Fibroblast of skin of back (primary cell): ENCODE measurements at places on chromosomes 13 and 19.
A peak's percentile ranks its signal among the peaks of the same experiment; 100 is the strongest.

- no peak for DNase-seq
Observed at GRCh38 chr19:5302396-5302795, 38.2 kb downstream of the PTPRS start.

- DNase-seq: peak; percentile 34
Observed at GRCh38 chr13:80458543-80458942, 117.6 kb upstream of the SPRY2 start.

DNA sequence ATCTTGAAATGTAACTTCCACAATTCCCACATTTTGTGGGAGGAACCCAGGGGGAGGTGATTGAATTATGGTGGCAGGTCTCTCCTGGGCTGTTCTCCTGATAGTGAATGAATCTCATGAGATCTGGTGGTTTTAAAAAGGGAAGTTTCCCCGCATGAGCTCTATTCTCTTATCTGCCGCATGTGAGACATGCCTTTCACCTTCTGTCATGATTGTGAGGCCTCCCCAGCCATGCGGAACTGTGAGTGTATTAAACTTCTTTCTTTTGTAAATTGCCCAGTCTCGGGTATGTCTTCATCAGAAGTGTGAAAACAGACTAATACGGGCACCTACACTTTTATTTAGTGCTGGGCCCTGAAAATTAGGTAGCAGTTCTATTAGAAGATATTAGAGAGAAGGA lies 45.8 kb downstream of the TNFSF13B start:
- DNase-seq: no peak

- no peak for DNase-seq
Observed at GRCh38 chr13:105929505-105929904, 606.0 kb downstream of the EFNB2 start.

- no peak for DNase-seq
Observed at GRCh38 chr19:16005925-16006324, 57.1 kb downstream of the OR10H4 start.

GRCh38 chr19:51799034-51799773 lies 4.2 kb downstream of the FPR3 start:
- DNase-seq: peak; percentile 95

GRCh38 chr13:47092202-47092601 lies 195.3 kb upstream of the HTR2A start:
- no peak for DNase-seq

- peak; percentile 16 for DNase-seq
Observed at GRCh38 chr19:58229255-58229639, 533 bp downstream of the ZNF544 start.

- no peak for DNase-seq
Observed at GRCh38 chr19:6055013-6055795, 55.1 kb downstream of the RFX2 start.

GRCh38 chr19:53333066-53333462 lies 485 bp upstream of the ZNF845 start:
- no peak for DNase-seq

GRCh38 chr13:31699650-31700049 lies 39.7 kb upstream of the RXFP2 start:
- no peak for DNase-seq

DNA sequence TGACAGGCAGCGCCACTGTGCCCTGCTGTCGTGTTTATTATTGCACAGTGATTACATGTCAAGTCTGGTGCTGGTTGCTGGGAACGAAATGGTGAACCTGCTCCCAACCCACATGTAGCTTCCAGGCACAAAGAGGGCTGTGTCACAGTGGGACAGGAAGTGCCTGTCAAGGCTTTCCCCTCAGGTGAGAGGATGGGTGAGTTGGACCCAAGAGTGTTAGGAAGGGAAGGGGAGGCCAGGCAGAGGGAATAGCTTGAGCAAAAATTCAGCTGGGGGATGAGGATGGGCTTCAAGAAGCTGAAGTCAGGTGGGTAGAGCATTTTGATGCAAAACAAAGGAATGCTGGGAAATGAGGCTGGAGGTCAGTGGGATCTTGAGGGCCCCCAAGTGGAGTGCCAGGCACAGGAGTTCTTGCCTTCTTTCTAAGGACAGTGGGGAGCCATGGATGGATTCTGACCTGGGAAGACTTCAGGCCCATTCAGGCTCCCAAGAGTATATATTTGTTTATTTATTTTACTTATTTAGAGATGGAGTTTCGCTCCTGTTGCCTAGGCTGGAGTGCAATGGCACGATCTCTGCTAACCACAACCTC lies 8.5 kb upstream of the QTRT1 start:
- no peak for DNase-seq

DNA sequence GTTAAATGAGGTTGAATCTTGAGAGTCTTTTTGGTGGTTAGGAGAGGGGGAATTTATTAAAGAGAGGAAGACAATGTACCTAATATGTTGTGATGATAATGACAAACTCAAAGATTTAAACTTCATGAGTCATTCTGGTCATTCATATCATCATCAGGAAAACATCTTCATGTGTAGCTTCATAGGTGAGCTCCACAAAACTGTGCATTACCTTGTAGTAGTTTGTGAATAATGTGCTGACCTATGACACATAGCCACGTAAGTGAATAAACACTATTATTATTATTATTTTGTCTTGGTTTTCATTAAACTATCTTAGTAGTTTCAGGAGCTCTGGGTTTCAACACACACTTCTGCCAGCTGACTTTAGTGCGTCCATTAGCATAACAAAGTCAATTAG lies 997 bp upstream of the GPC6 start:
- DNase-seq: no peak

DNA sequence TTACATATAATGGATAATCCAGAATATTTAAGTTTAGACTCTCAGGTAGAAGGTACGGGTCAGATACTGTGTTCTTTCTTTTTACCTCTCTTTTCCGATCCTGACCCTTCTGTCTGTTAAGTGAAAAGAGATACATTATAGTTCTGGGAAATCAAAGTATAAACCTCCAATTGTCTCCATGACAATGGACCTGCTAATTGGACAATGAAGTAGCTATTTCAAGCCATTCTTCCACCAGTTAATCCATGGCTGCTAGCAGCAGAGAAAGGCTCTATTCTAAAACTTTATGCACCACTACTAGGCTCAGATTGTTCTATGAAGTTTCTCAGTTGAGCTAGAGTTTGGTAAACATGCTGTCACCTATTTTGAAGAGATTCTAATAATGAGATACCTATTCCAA lies 8.3 kb upstream of the NBEA start:
- no peak for DNase-seq

DNA sequence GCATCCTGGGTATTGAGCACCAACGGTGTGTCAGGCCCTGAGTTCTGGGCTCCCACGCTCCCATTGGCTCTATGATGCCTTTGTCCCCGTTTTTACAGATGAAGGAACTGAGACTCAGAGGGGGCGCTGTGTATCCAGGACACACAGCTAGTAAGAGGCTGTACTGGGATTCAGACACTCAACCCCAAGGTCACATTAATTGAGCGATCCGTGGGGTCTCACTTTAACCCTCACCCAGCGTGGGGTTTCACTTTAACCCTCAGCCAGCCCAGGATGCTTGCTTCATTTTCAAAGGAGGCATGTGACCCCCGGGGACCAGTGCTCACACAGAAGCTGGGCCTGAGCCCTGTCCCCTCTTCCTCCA lies 42.6 kb downstream of the CYP4F22 start:
- DNase-seq: no peak

DNA sequence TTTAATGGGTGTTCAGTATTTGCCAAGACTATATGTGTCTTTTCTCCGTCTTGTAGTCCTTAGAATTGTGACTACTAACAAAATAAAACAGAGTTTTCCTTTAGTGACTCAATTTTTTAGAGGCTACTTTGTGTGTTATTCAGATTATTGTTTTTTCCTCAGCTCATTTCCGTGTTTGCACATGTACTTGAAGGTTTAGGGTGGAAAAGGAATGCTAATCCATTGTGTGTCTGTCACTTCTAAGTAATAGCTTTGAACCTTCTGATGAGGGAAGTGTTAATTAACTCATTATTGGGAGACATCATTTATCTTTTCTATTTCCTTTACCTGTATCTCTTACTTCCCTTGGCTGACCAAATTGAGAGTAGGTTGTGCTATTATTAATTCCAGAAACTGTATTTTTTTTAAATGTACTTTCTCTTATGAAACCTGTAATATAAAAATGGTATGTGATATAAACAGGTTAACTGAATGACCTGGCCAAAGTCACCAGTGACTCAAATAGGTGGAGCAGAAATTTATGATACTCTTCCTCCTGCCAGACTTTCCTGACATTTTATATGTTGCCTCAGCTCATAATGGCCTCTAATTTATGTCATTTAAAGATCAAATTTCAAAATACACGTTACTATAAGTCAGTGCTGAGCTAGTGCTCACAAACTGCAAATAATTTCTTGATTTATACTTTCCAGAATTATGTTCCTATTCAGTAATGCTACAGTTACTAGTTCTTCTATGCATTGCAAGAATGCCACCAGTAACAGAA lies 88.8 kb downstream of the LMO7 start:
- no peak for DNase-seq

DNA sequence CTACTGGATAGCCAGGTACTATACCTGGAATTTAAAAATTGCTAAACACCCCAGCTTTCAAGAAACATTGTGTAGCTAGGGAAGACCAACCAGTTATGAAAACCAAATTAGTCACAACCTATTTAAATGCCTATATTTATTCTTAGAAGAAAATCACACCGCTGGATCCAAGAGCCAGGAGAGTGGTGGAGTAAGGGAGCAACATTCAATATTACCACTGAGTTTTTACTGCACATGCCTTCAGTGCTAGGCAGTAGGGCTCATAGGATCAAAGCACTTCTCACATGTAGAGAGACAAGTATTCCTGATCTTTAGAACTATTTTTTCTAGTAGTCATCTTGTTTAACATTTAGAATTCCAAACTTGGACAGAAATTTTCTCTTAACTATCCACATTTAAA lies 11.2 kb downstream of the ITM2B start:
- DNase-seq: no peak

- no peak for DNase-seq
Observed at GRCh38 chr19:41691268-41691970, 3.3 kb upstream of the CEACAM7 start.

DNA sequence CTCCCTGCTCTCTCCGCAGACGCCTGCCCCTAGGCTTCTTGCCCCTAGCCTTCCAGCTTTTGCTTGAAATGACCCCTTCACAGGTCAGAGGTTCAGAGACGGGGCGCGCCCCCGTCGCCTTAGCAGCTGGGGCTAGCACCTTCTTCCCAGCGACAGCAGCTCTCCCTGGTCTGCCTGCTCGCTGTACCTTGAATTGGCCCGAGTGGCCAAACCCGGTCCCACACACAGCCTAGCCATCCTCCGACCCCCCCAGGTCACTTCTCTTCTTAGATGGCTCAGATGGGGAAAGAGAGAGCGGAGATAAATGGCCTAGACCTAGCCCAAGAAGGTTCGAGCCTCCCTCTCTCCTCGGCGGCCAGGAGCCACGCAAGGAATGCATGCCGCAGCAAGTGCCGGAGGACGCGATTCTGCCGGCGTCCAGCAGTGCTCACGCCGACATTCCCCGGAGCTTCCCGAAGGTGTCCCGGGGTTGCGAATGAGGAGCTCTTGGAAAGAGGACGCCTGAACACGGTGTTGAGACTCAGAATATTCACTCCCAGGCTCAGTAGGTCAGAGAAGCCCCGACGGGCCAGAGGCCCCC lies 1.3 kb downstream of the CDX2 start:
- no peak for DNase-seq

- no peak for DNase-seq
Observed at GRCh38 chr13:106350208-106350607, 185.3 kb downstream of the EFNB2 start.

GRCh38 chr13:48682436-48682835 lies 28.7 kb downstream of the CYSLTR2 start:
- DNase-seq: no peak

DNA sequence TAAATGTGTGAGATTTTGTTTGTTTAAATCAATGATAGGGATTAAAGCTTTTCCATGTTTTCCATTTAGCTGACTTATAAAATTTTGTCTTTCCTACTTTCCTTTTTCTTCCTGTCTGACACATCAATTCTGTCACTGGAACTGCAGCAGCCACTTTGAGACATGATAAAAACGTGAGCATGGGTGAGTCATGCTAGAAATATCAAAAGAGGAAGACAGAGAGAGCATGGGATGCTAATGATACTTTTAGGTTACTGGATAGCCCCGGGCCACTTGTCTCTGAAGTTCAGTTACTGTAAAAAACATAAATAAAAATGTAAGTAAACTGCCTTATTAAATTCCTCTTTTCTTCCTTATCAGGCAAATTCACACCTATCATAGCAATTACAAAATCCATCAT lies 1332.0 kb upstream of the PCDH20 start:
- peak; percentile 64 for DNase-seq

DNA sequence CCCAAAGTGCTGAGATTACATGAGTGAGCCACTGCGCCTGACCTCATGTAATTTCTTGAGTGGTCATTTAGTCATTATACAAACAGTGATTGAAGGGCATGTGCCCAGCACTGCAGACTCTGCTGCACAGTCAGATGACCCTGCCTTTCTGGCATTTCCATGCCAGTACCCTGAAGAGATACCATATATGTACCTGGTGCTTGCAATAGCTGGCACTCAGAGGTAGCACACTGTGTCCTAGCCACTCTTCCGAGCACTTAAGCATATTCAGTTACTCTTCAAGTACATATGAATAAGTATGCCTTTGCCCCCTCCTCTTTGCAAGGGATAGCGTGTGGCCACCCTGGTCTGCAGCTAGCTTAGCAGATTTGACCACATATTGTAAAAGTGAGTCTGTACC lies 15.5 kb downstream of the STX10 start:
- no peak for DNase-seq

GRCh38 chr19:29263305-29264135 lies 50.6 kb upstream of the UQCRFS1 start:
- peak; percentile 47 for DNase-seq
